Colonic mucosa (tissue), 4 donors: ENCODE measurements at places on chromosomes 3 and 15.

DNA sequence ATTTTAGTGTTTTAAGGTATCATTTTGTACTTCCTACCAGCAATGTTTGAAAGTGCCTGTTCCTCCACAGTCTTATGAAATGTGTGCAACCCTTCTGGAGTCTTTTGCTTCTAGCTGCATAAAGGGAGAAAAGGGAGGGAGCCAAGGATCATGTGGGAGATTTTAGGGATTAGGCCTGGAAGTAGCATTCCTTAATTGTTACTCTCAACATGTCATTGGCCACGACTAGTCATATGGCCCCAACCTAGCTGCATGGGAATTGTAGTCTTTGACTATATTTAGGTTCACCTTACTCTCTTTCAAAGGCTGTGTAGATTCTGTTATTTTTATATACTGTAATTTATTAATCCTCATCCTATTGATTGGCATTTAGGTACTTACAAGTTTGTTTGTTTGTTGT, 14.9 kb downstream of the CRTAP start:
- DNase-seq = no peak

DNA sequence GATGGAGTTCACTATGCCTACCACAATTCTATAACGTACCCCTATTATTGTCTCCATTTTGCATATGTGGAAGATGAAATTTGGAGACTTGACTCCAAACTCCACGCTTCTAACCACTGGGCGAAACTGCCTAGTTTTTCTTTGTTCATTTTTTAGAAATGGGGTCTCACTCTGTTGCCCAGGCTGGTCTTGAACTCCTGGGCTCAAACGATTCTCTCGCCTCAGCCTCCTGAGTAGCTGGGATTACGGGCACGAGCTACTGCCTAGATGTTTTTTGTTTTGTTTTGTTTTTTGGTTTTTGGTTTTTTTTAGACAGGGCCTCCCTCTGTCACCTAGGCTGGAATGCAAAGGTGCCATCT, 584 bp upstream of the RPL32 start:
- DNase-seq = no peak

- DNase-seq = no peak
These were observed 13.3 kb downstream of the HRG start for GRCh38 chr3:186679151-186679550.

DNA sequence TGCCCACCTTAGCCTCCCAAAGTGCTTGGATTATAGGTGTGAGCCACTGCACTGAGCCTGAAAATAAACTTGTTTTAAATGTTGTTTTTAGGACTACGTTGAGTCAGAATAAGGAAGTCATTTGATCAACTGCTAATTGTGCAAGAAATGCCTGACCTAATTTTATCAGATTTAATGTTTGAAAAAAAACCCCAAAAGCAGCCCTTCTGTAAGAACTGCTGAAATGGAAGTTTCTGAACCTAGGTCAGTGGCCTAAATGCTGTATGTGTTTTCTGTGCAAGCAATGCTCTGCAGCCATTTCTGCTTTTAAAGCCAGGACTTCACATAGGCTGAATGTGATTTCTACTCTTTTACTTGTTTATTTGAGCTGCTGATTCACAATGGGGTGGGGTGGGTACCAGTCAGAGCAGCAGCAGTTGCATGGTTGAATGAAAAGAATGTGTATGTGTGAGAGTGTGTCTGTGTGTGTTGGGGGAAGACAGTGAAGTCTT, 6.6 kb downstream of the GPX1 start:
- DNase-seq = no peak
